T follicular helper cell (primary cell): ENCODE measurements at places on chromosomes 13 and 19.

DNA sequence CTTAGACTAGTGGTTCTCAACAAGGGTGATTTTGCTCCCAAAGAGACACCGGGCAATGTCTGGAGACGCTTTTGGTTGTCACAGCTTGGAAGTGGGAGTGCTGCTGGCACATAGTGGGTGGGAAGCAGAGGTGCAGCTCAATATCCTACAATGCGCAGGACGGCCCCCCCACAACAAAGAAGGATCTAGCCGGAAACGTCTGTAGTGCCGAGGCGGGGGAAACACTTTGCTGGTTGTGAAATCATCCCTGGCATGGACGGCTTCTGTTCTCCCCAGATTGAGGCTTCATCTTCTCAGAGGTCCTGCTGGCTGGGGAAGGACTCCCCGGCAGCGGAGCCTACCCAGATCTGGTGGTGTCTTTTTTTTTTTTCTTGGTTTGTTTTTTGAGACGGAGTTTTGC lies 13.4 kb upstream of the SYT5 start:
- DNase-seq: no peak

DNA sequence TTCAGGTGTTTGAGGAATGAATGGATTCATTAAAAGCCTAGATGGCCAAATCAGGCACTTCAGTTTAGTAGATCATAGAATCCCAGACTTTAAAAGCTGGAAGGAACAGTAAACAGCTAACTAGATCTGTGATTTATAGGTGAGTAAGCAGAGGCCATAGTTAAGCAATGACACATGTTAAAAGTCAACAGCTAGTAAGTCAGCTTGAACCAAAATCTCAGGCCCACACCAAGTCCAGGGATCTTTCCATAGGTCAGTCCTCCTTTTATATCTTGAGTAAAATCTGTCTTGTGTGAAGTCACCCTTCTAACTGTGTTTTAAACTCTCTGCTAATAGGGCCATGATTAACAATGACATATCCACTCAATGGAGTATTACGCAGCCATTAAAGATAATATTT lies 275.5 kb upstream of the SOX21 start:
- no peak for DNase-seq

- DNase-seq: no peak
Observed at GRCh38 chr13:24178847-24179485, 18.4 kb downstream of the SPATA13 start.

DNA sequence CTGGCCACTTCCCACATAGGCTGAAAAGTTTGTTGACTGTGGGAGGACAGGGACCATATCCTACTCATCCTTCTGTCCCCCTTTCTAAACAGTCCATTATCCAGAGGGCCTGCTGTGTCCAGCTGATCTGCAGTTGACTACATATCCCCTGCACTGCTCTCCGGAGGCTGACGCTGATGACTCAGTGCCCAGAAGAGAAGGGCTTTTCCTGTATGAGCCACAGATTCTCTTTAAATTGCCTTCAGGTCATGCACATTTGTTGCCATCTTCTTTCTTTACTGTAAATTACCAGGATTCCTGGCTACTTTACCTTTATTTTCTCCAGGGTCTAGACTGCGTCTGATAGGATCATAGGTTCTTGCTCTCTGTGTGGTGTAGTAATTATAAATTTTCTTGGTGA lies 125.2 kb downstream of the LACC1 start:
- no peak for DNase-seq

GRCh38 chr19:6773323-6773931 lies 919 bp downstream of the VAV1 start:
- DNase-seq: no peak

GRCh38 chr19:30374539-30374864 lies 2.3 kb downstream of the ZNF536 start:
- no peak for DNase-seq

DNA sequence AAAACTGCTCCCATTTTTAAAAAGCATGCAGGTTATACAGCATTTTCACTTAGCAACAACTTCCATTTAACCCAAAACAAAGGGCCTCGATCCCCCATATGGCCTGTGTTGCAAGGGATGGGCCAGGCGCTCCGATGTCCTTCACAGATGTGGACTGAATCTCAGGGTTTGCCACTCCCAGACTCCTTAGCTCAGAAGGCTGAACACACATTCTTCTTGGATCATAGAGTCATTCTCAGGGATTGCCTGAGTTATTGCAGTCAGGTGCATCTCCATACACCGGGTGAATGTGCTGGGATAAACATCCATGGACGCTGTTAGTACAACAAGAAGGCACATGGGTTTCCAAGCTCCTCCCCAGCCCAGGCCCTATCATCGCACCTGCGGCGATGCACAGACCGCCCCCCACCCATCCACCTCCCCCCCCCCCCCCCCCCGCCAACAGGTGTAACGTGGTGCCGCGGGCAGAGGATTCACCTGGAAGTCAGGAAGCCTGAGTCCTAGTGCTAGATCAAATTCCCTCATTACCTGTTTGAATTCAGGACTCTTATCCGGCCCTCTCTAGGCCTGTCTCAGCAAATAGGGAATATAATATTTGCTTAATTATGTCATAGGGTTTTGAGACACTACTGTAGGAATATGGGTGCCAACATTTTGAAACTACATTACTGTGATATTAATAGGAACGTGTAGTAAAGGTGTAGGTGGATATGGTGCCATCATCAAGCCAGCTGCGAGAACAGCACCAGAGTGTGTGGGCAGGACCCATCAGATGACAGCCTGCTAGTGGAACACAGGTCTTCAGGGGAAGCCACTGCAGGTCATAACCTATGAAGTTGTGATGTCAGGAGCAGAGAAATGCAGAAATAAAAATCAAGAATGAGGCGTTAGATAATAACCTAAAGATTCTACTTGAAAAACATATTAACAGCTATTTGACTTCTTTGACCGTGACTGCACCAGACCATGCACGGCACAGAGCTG lies 110.9 kb downstream of the SACS start:
- DNase-seq: no peak

DNA sequence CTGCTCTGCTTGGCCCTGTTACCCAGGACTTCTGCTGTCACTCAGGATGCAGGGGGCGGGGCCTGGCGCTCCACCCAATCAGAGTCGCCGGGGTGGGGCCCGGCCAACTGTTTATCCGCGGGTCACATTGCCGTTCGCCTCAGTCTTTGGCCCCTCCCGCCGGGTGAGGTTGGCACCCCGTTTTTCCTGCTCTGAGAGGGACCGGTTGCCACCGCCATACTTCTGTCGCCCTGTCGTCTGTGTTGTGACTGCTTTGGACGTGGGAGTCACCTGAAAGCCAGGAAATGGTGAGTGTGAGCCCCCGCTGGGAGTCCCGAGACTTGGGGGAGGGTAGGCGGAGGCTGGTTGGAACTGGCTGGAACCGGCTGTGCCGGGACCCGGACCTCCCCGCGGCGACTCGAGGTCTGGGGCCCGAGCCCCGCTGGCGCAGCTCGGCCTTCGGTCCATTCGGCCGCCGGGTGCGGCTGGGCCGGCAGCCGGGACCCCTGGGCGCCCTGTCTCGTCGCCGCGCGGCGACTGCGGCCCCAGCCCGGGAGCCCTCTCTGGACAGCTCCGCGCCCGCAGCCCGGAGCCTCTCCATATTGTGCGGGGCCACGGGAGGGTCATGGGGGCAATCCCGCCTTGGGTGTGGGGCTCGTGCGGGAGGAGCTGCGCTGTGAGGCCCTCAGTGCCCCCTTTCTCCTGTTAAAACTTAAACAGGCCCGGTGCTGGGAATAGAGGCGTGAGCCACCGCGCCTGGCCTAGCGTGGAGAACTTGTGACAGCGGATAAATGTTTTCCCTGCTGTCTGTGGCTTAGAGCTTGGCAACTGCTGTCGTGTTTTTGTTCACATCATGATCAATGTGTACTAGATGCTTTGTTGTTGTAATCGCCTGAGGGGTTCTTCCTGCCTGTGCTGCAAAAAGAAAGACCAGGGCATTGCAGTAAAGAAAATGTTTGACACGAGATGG lies at the start of gene ZNF844:
Gene ZNF844, plus strand, starts transcription at position 142 of the 949 bp plus-strand sequence. Its CDS starts 143 bp downstream, at position 285.
- DNase-seq: peak; percentile 41

DNA sequence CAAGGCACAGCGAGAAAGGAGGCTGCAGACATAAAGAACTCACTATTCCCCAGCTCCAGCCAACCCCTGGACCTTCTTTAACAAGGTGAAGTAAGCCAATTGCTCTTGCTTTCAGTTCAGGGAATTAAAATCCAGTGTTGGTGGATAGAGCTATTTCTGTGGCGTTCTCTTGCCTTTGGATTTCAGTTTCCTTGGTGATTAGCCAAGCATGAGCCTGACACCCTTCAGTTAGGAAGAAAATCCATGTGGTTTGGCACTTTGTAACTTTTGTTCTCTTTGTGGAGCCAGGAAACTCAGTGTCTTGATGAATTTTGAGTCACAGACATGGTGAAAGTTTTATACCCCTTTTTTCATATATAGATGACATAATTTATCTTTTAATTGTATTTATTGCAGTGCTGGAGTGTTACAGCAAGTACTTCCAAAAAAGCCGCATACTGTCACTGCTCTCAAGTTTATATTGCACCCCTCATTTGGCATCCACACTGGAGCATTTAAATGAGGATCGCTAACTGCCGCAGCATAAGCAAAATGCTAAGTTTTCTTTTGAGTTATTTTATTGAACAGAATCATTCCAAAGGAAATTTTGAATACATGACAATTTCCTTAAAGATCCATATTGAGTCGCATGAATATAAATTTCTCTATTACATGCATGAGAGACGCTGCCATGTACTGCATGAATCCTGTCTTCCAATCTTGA lies 406.8 kb downstream of the MYO16 start:
- no peak for DNase-seq

GRCh38 chr19:4415352-4415751 lies 12.9 kb downstream of the CHAF1A start:
- DNase-seq: no peak
